ENCODE measurements at places on chromosomes 13 and 19.

- DNase-seq: peak; percentile 99
Measured at GRCh38 chr19:10332965-10333757, at the start of gene RAVER1. RAVER1 (minus strand) TSS chr19:10333529; CDS start chr19:10333507, 22 bp downstream.

- DNase-seq: no peak
Measured at GRCh38 chr13:61021838-61022237, 393.8 kb downstream of the PCDH20 start.

DNA sequence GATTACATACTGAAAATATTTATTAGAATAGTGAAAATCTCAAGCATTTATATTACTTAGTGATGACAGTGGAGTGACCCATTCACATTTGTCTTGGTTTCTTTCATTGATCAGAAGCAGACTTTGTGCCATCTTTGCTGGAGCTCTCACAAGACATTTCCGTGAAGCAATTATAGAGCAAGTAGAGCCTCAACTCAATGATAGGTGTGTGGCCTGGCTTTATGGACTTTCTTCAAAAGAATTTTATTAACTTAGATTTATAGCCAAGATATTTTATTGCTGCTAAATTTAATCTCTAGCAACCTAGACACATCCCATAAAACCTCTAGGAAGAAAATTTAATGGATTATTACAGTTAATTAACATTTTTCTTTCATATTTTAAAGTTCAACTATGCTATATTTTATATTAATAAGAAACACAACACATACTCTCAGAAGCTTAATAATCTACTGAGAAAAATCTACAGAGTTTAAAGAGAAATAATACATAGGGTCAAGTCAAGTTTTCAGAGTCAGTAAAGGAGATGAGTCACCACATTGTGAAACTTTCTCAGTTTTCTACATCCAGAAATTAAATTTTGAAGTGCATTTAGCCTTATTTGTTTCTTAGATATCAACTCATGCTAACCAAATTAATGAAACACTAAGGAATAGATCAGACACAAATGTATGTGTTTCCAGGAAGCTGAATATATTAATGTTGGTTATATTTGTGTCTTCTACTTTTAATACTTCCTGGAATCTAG is 160.5 kb downstream of the LACC1 start:
- DNase-seq: no peak

GRCh38 chr19:22612316-22612715 is 21.8 kb upstream of the ZNF492 start:
- no peak for DNase-seq
